Inflammatory macrophage (primary cell): ENCODE measurements at places on chromosomes 13 and 19.

DNA sequence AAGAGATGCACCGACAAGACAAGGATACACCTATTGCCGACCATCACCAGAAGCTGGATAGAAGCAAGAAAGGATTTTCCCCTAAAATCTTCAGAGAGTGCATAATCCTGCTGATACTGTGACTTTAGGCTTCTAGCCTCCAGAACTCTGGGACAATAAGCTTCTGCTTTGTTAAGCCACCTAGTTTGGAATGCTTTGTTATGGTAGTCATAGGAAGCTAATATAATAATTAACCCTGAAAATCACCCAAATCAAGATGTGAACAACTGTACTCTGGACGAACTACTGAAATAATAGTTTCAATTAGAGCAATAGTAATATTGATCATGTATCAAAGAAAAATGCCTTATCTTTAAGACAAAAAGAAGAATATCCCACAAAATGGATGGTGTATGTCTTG is 524.6 kb downstream of the EFNB2 start:
- no peak for DNase-seq

- no peak for DNase-seq
Observed at GRCh38 chr19:29927944-29928625, 14.0 kb upstream of the URI1 start.

DNA sequence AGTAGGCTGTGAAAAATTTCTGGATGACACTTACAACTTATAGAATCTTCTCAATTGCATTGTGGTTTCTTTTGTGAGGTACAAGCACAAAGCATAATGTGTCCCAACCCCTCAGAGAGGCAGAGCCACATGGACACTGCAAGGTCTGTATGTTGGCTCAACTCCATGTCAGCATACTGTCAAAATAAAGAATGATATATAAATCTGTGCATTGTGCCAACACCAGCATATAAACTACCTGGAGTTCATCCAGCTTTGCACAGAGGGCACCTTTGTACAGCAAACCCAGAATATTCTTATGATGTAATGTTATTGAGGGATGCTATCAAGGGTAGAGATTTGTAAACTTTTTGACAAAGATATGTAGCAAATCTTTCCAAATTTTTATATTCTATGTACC is 1065.8 kb upstream of the MIR17HG start:
- no peak for DNase-seq

DNA sequence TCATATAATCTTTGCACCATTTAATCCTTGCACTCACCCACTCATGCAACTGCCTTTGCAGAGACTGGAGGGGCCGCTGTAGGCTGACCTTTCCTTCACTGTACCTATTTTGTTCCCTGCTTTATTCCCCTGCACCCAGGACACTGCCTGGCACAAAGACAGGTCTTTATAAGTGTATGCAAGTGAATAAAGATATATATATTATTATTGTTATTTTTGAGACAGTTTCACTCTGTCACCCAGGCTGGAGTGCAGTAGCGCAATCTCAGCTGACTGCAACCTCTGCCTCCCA is 3.8 kb downstream of the ALOX5AP start:
- DNase-seq: no peak

GRCh38 chr13:19053561-19053960 is 128.1 kb downstream of the TUBA3C start:
- no peak for DNase-seq

DNA sequence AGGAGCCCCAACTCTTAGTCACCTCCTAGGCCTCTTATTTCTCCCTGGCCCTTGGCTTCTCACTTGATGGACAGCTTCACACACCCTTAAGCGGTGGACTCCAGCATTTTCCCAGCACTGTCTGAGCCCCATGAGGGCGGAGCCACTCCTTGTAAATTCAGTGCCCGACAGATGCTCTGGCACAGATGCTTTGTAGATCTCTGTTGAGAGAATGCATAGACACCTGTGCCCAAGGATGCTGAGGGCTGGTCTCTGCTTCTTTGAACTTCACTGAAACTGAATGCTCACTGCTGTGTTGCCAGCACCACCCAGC is 3.3 kb downstream of the SYCN start:
- DNase-seq: no peak

GRCh38 chr13:101655435-101655834 is 203.0 kb downstream of the ITGBL1 start:
- no peak for DNase-seq

DNA sequence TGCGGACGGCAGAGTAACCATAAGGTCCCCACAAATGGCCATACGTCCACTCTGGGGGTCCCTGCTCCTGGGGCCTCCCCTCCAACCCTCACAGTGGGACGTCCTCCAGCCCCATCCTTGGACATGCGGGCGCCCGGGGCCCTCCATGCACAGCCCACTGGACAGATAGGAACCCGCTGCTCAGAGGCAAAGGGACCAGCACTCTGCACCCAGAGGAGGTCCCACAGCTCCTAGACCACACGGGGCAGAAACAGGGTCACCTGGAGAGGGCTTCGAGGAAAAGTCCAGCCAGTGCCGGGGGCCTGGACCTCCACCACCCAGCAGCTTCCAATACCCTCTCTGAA is 11.1 kb downstream of the REXO1 start:
- DNase-seq: no peak

- peak; percentile 43 for DNase-seq
Observed at GRCh38 chr13:20136781-20137703, 23.8 kb downstream of the GJA3 start.

- no peak for DNase-seq
Observed at GRCh38 chr13:42305503-42305902, 33.6 kb downstream of the AKAP11 start.

DNA sequence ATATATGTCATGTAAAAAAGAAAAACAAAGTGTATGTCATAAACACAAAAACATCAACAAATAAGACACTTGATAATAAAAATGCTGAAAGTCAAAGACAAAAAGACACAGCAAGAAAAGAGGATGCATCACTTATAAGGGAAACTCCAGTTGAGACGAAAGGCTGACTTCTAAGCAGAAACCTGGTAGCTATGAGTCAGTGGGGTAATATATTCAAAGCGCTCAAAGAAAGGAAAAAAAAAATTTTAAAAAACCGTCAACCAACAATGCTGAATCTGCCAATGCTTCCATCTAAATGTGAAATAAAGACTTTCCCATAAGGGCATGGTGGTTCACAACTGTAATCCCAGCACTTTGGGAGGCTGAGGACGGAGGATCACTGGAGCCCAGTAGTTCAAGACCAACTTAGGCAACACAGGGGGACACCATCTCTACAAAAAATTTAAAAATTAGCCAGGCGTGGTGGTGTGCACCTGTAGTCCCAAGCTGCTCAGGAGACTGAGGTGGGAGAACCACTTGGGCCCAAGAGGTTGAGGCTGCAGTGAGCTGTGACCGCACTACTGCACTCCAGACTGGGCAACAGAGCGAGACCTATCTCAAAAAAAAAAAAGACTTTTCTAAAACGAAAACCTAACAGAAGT is 24.0 kb downstream of the USP12 start:
- DNase-seq: no peak
